ENCODE measurements at places on chromosomes 13 and 19.

- DNase-seq: no peak
Observed at GRCh38 chr13:113537909-113538688, 46.5 kb upstream of the TFDP1 start.

GRCh38 chr13:102642029-102642428 lies 45.2 kb downstream of the TPP2 start:
- no peak for DNase-seq

GRCh38 chr13:41813426-41813825 lies 147.5 kb downstream of the VWA8 start:
- no peak for DNase-seq

- peak; percentile 83 for DNase-seq
Observed at GRCh38 chr13:37869756-37870488, at the start of gene TRPC4. Gene TRPC4, minus strand, starts transcription at chr13:37869772. Its CDS starts 86,439 bp downstream, at chr13:37783333.

DNA sequence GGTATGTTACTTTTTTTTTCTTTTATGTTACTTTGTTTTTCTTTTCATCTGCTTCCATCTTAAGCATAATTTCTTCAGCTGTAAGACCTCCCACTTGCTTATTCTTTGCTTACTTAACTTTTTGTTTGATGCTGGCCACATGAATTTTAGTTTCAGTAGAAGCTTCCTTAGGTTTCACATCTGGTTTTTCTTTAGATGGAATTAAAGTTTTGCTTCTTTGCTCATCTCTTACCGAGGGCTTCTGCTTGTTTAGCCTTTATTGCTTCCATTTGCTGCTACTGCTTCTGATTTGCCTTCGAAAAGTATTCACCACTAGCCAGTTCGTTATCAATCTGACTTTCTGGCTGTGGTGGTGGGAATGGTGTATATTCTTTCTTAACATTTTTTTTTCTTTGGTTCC lies 90.9 kb downstream of the GJA3 start:
- no peak for DNase-seq

GRCh38 chr13:31827707-31828106 lies 88.4 kb downstream of the RXFP2 start:
- no peak for DNase-seq

GRCh38 chr19:55303477-55303876 lies 19.7 kb downstream of the BRSK1 start:
- DNase-seq: no peak

GRCh38 chr13:110269509-110270185 lies 37.3 kb downstream of the COL4A1 start:
- no peak for DNase-seq

GRCh38 chr19:1080360-1081161 lies 13.6 kb downstream of the ARHGAP45 start:
- DNase-seq: no peak

- no peak for DNase-seq
Observed at GRCh38 chr13:113441661-113442060, 11.6 kb downstream of the ADPRHL1 start.

DNA sequence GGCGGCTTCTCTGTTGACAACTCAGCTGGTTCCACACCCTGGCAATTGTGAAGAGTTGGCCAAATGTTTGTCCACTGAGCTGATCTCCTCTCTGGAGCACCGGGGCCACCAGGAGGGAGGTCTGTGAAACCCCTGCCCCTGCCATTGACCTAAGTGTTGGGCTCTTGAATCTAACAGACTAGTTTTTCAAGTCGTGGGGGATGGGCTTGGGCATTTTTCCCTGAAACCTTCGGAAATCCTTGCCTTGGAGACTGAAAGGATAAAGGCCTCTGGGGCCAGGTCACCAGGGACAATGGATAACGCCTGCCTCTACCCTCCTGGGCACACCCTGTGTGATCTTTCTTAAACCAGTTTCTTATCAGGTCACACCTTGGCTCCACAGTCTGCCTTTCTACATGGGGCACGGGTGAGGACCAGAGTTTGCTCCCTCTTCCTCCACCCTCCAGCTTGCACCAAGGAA lies 881 bp downstream of the GEMIN7 start:
- no peak for DNase-seq

GRCh38 chr19:55598034-55598433 lies 1.3 kb downstream of the FIZ1 start:
- DNase-seq: no peak

DNA sequence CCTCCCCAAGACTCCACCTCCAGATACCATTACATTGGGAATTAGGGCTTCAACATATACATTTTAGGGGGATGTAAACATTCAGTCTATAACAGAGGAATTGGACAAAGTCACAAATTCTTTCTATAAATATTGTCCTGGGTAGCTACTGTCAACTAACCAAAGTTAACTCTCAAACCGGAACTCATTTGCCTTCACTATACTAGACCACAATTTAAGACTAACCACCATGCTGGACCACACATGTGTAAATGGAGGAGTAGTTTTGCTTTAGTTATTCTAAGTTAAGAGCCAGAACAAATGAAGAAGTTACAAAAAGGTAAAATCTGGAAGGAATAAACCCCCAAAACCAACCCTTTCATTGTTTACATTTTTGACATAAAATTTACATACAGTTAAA lies 222.8 kb downstream of the NDFIP2 start:
- DNase-seq: no peak

- no peak for DNase-seq
Observed at GRCh38 chr19:31666126-31666525, 316.9 kb upstream of the TSHZ3 start.

GRCh38 chr13:109684084-109684823 lies 102.1 kb downstream of the IRS2 start:
- DNase-seq: no peak

DNA sequence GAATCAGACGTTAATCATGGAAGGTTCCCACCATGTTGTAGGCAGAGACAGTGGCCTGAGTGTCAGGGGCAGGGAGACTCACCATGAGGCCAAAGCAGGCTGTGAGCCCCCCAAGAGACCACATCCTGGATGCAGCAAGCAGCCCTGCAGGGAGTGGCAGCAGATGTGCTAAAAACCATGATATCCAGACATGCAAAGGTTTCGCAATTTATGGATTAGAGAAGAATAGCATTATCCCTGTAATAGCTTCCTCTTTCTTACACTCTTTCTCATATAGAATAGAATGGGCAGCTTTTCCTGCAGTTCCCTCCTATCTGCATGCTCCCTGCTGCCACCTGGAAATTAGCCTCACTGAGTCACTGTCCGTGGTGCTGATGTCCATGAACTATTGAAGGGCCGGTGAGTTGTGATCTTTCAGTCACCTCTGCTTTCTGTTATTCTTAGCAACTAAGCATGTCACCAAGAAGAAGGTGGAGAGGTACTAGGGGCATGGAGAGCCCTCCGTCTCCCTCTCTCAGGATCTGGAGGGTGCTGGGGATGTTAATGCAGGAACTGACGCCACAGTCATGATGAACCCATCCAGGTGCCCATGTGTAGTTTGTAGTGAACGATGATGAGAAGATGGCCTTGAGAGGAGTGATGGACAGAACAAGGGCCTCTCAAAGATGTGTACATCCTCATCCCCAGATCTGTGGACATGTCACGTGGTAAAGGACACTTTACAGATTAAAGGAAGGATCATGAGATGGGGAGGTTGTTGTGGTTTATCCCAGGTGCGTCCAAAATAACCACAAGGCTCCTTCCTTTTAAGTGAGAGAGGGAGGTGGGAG lies 9.9 kb downstream of the CEACAM4 start:
- DNase-seq: no peak

GRCh38 chr13:41401366-41401765 lies 56.0 kb upstream of the RGCC start:
- no peak for DNase-seq

DNA sequence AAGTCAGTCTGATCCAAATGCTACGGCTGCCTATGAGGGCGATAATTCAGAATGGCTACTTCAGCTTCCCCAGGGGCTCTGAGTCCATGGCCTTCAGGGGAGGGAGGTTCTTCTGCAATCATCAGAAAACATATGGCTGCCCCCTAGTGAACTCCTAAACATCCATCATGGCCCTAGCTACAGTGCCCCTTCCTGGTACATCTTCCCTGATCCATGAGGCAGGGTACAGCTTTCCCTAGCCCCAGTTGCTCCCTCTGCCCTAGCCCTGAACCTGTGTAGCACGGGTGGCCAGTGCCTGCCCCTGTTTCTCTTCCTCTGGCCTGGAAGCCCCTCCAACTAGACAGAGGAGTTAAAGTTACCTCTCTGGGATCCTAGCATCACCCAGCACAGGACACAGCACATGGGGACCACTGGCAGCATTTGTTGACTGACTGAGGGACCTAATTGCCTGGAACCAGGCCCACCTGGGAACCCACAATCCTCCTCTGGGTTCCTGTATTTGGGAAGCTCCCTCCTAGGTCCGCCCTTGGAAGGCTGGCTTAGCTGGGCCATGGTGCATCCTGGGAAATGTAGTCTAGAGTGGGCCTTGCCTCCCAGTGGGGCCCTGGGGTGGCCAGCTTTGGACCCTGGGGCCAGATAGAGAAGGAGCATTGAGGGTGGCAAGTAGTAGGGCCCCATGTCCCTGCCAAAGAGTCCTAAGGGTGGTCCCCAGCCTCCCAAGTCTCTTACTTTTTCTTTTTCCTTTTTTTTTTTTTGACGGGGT lies 17.7 kb upstream of the SEMA6B start:
- DNase-seq: no peak

DNA sequence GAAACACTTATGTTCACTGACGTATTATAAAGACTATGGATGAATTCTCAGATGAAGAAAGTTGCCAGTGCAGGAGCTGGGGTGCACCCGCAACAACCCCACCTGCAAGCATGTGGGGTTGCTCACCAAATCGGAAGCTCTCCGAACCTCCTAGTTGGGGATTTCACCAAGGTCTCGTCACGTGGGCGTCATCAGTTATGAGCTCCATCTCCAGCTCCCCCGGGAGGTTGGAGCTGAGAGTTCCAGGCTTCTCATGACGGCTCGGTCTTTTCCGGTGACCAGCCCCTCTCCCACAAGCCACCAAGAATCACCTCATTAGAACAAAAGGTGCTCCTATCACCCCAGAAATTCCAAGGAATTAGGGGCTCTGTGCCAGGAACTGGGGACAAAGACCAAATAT lies 46.1 kb upstream of the TUBGCP3 start:
- no peak for DNase-seq

- no peak for DNase-seq
Observed at GRCh38 chr13:62371737-62372136, 956.1 kb upstream of the PCDH20 start.

GRCh38 chr19:50383001-50383851 lies 921 bp upstream of the POLD1 start:
- no peak for DNase-seq

GRCh38 chr13:39185326-39185725 lies 147.1 kb downstream of the NHLRC3 start:
- no peak for DNase-seq

- DNase-seq: peak; percentile 52
Observed at GRCh38 chr13:75870397-75870903, 234.3 kb downstream of the LMO7 start.

GRCh38 chr13:20389696-20390525 lies 135.7 kb downstream of the CRYL1 start:
- no peak for DNase-seq

DNA sequence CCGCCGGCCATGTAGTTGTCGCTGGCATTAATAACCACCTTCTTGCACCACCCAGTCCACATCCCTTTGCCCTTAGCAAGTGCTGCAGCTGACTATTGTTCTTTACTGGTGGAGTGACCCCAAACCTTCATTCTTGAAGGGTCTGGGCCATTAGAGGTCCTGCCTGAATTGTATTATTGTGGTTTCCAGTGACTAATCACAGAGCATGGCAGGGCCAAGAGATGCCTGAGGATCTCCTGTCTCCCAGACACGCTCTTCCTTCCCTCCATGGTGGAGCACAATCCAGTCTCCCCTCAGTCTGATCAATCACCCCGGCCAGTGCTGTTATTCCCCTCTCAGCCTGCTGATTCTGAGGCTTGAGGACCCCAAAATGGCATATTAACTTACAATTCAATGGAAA lies 39.0 kb downstream of the C1QTNF9 start:
- no peak for DNase-seq

- no peak for DNase-seq
Observed at GRCh38 chr19:13284929-13285928, 135.0 kb downstream of the IER2 start.

DNA sequence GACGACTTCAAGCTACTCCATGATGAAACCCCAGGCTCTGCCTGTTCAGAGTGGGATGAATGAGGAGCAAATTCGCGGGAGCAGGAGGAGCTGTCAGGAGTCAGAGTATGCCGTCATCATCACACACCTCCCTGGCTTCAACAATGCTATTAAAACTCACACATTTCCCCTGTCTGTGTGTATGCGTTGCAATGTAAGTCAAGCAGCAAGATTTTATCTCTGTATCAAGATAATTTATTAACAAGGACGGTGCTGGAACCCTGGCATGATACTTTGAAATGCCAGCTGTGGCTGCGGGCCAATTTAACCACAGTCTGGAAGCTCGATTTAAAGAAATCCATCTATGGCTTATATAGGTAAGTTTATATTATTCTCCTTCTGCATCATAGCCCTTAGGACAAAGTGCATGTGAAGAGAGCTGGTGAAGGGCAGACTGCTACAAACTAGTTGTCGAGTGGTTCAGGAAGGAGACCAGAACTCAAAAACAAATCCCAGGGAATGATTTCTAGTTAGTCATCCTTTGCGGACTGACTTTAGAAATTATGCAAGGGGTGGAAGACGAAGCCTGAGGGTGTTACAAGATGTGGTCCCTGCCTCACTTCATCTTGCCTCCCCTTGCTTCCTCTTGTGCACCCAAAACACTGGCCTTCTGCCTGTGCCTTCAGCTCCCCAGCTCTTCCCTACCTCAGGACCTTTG lies 486.5 kb downstream of the COG6 start:
- DNase-seq: no peak

DNA sequence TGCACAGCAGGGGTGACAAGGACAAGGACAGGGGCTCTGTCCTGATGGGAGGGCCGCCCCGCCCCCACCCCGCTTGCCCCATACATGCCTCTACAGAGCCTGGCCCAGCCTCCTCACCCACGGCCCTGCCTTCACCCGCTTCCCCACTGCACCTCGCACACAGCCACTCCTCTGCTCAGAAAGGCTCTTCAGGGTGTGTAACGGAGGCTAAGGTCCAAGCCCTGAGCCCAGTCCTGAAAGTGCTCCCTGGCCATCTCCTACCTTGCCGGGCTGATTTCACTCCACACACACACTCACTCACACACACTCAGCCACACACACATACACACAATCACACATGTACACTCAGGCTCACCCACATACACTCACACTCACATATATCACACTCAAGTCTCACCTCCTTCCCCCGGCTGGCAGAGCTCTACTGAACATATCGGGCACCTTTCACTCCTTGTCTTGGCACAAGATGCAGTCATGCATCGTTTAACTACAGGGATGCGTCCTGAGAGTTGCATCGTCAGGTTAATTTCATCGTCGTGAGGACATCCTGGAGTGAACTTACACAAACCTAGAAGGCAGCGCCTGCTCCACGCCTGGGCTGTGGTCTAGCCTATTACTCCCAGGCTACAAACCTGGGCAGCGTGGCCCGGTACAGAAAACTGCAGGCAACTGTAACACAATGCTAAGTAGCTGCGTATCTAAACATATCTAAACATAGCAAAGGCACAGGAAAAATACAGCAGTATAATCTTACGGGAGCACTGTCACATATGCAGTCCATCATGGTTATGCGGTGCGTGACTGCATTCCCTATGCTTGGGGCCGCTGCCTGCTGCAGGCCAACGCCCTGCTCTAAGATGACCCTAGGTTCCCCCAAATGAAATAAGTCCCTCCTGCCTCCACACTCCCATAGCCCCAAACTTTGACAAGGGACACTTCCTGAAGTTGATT lies 13.1 kb downstream of the EPS15L1 start:
- DNase-seq: no peak

GRCh38 chr19:601790-602189 lies 12.1 kb downstream of the HCN2 start:
- no peak for DNase-seq
